ENCODE measurements at places on chromosomes 1 and 21. TPM values are rescaled to one million over a fixed set of nuclear protein-coding genes. Genes with fewer than 3 reads are reported as not detected.

Gene PTGER3
- 8.1 TPM for polyA plus RNA-seq

DNA sequence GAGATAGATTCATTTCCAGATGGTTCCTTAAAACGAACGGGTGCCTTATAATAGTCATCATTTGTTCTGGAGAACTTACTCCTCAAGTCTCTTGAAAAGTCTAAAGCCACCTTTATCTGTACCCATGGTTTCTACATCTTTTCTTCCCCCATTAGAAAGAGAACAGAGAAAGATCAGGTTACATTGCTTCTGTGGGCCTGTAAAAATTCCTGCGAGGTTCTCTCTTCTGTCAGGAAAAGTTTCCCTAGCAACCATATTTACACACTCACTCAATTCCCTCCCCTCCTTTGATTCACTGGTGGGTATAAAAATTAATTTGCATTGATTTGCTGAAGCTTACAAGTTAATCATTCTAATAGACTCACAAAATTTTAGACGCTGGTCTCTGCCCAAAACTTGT lies 6.7 kb downstream of the PHC2 start:
- DNase-seq, result no peak

GRCh38 chr1:109201123-109201703 lies 12.5 kb upstream of the SARS1 start:
- DNase-seq, result peak; percentile 45

DNA sequence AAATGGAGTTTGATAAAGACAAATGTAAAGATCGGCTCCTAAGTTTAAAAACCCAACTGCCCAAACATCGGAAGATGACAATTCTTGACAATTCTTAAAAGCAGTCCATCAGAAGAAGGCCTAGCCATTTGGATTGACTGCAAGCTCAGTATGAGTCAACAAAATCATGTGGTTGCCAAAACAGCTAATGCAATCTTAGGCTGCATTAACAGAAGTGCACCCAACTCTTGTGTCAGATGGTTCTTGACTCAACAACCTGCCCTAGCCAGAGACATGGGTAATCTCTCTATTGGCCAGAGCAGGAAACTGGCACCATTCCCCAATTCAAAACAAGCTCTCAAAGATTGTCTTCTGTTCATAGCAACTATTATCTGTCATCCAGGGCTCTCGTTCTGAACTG lies 9.9 kb upstream of the NCF2 start:
- no peak for DNase-seq
